NCI-H345 (cell line): ENCODE measurements at places on chromosomes 7 and 10.

DNA sequence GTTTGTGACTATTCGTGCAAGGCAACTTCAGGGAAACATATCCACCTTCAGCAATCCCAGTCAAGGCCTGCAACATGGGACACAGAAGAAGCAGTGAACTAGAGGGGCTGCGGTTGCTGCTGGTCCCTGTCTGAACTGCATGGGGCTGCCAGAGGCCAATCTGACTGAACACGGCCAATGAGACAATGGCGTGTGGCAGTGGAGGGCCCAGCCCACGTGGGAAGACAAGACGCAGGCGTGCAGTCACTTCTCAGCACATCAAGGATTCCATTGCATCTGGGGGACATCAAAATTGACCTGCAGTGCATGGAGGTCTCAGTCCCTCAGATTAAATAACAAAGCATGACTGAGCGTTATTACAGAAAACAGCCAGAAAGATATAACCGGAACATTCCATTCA is 215.9 kb downstream of the HECW1 start:
- DNase-seq, result no peak

- DNase-seq, result no peak
Observed at GRCh38 chr7:44637788-44638594, 31.6 kb downstream of the OGDH start.

DNA sequence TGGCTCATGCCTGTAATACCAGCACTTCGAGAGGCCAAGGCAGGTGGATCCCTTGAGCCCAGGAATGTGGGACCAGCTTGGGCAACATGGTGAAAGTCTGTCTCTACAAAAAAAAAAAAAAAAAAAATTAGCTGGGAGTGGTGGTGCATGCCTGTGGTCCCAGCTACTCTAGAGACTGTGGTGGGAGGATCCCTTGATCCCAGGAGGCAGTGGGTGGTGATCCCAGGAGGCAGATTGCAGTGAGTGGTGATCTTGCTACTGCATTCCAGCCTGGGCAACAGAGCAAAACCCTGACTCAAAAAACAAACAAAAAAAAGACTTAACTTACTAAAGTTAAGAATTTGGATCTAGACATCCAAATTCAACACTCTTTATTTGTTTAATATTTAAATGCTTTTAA is 10.2 kb upstream of the ADO start:
- DNase-seq, result no peak

GRCh38 chr10:24210501-24210900 is 1.6 kb downstream of the KIAA1217 start:
- DNase-seq, result no peak

DNA sequence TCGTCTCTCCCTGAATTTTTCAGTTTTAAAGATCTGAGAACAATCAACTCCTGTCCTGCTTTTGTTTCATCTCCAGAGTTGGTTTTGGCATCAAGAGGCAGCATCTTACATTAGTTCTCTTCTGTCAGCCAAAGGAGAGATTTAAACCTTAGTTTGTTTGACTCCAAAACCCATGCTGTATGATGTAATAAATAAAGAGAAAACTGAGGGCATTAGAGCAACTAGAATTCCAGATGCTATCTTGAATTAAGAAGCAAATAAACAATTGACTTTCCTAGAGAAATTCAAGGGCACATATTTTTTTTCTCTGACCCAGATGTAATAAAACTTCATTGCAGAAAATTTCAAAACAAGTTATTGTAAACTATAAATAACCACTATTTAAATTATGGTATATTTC is 54.4 kb downstream of the INHBA start:
- DNase-seq, result no peak

GRCh38 chr10:113096128-113096996 is 146.3 kb downstream of the TCF7L2 start:
- DNase-seq, result no peak

GRCh38 chr10:68251151-68251550 is 19.2 kb upstream of the ATOH7 start:
- DNase-seq, result no peak

DNA sequence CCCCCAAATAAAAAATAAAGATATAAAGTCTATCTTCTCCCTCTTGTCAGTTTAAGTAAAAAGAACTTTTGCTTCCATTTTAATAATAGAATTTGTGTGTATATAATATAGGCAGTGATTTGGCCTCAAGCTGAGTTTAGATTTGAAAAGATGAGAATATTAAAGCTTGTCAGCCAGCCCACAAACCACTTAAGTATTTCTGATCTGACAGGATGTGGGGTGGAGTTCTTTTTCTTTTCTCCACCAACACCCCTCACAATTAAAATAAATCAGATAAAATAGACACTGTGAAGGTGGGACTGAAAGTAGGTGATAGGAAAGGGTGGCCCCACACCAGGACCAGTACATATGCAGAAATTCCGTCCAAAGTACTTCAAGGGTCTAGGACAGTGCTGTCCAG is 714.1 kb downstream of the AUTS2 start:
- no peak for DNase-seq

DNA sequence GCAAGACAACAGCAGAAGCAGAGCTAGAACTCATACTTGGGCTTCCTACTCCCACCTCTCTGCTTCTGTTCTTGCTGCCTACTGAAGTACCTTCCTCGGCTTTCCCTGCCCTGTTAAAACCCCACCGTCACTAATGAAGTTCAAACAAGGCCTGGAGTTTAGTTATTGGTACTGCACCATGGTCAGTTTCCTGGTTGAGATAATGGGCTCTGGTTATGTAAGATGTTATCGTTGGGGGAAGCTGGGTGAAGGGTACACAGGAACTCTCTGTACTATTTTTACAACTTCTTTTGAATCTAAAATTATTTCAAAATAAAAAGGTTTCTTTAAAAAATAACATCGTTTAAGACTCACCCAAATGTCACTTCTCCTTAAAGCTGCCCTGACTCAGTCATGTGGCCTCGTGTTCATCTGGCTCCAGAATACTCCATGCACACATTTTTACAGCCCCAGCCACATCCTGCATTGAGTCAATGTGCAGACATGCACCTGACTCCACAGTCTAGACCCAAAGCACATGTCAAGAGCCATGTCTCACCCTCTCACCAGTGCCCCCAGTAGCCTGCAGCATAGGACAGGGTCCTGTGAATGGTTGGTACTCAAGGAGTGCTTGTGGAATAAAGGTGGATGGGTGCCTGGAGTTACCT is 36.9 kb upstream of the AQP1 start:
- no peak for DNase-seq

- no peak for DNase-seq
Observed at GRCh38 chr7:90407484-90407821, 4.2 kb downstream of the CLDN12 start.

GRCh38 chr7:14596421-14596820 is 306.1 kb downstream of the DGKB start:
- DNase-seq, result no peak

- DNase-seq, result no peak
Observed at GRCh38 chr7:98086281-98086718, 20.4 kb upstream of the LMTK2 start.

DNA sequence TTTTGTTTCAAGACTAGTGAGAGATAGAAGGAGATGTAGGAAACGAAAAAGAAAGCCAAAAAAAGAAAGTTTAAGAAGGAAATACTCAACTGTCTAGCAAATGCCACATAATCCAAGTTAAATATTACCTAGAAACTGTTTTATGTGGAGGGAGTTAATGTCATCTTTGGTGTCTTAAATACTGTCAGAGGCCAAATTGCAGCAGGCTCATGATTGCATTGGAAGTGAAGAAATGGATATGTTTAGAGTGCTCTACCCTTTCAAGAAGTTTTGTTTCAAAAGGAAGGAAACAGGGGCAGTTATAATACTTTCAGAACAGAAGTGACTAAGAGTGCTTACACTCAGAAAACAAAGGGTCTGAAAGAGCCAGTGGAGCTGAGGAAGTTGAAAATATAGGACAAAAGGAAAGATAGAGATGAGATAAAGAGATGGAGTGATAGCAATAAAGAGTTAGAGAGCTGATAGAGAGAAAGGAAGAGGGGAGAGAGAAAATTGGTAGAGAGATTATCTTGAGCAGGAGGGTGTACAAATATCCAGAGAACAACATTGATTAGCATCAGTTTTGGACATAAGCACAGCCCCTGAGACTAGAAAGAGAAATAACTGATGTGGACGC is 28.0 kb upstream of the GNAI1 start:
- DNase-seq, result no peak

DNA sequence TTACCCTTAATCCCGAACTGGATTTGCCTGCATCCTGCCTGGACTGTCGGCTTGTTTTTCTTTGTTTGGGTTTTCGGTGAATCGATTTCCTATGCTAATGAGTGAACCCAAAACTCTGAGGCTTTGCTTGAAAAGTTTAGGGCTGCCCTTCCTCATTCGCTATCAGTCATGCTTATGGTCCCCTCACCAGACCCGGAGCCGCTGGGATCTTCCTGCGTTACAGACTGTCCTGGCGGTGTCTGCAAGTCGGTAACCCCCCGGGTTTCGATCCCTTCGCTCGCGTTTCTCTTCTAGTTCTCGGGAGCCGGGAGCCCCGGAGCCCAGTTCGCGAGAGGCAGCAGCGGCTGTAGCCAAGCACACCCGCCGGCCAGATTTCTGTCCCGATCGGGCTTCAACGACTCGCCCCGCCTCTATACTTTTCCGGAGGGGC is 2.2 kb downstream of the EMX2 start:
- no peak for DNase-seq

DNA sequence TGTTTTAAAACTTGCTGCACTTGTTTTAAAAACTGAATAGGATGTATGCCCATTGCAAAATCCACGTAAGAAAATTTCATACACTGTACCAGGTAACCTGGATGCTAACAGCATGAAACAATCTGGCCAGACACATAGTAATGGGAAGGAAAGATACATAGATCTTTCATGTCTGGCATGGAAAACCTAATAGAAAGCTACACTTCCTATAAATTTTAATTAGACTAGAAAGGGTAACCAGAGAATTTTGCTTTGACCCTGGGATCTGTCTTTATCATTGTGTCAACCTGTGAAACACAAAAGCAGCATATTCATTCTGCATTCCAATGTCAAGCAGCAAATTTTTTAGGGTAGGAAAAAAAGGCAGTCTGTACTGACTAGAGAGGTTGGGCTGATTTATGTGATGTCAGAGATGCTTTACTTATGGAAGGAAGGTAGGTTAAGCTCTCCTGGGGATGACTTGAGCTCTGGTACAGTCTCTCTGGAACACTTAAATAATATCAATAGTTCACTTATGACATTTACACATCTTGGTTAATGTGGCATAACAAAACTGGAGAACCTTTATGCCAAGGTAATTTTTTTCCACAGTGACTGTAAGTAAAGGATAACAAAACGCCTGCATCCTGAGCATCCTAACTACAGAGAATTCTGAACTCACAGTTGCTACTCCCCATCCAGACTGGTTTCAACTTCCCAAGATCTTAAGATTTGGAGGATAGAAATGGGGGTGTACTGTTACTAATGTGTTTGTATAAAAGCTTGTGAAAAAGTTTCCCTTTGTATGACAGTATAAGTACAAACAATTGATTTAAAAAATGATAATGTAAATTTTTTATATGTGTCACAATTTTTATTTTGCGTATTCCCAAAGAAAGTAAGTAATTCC is 44.7 kb downstream of the DOCK4 start:
- no peak for DNase-seq

DNA sequence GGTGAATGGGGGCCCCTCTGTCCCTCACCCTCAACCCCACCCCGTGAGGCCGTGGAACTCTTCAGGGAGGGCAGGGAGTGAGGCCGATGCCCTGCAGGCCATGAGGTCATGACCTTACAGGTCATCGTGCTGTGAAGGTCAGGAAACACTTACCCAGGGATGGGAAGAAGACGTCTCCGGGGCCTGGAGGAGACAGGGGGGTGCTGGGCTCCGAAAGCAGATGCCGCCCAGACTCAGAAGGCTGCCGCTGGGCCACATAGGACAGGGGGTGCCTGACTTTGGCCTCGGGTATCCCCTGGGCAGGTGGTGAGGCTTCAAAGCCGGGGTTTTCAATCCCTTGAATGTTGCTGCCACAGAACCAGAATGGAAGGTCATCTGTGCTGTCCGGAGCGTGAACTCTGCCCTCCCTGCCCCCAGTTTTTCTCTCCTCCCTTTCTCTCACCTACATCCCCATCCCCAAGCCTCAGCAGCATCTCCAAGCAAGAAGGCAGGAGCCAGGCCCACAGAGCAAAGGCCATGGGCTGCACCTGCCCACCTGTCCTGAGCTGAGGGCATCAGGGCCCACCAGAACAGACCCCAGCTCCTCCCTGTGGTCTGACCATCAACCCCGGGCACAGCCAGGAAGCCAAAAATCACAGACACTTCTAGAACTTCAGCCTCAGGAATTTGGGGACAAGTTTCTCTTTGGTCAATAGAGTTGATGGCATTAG is 21.6 kb downstream of the VSIR start:
- DNase-seq, result no peak

DNA sequence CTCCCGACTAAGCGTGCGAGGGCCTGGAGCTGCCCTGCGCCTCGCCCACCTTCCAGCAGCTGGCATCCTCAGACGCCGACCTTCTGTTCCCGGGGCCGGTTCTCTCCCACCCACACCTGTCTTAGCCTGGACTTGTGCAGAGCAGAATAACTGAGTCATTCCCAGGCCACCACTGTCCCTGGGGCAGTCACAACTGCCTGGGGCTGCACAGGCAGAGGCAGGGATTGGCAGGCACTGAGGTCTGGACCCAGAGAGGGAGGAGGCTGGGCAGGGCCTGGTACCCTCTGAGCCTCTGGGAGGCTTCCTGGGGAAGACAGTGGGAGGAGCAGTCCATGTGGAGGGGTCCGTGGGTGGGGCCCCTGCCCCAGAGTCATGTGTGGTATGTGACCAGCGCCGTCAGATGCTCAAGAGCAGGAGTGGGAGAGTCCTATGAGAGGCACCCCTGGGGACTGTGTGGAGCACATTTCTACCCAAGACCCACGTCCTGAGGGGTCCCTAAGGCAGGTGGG is 74.3 kb downstream of the NKX6-2 start:
- no peak for DNase-seq

DNA sequence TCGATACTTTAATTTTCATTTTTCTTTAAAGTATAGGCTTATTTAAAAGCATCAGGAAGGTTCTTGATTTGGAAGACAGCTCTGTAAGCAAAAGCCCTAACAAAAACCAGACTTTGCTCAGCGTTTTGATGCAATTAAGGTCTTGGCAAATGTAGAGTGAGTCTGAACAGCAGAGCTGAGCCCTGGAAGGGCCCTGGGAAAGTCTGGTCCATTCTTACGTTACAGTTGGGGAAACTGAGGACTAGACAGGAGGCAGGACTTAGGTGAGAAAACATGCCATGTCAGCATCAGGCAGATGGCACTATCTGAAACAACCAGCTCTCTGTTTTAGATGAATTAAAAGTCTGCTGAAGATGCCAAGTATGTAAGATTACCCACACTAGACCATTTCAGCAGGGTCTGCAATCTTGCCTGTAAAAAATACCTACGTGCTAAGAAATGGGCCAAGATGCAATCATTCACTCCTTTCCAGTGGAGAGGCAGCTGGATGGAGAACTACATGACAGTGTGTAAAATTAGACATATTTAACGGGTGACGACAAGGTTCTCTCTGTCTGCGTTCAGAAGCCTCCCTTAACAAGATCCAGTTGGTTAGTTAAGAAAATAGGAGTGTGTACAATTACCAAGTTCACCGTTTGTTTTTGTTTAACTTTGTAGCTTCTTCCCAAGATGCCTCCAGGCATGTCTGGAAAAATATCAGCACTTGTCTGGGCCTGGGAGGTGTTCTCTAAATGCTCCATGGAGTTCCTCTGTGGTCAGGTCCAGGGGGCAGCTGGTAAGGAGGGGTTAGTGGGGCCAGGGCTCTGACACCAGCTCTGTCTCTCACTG is 502.3 kb upstream of the ZMIZ1 start:
- no peak for DNase-seq

- no peak for DNase-seq
Observed at GRCh38 chr10:9602998-9603397, 1414.7 kb upstream of the CELF2 start.

GRCh38 chr7:44217223-44217714 is 16.5 kb downstream of the YKT6 start:
- DNase-seq, result no peak
